ENCODE measurements at places on chromosomes 6 and 20. TPM values are rescaled to one million over a fixed set of nuclear protein-coding genes. Genes with fewer than 3 reads are reported as not detected.

SLC17A3 gene
- not detected for total RNA-seq

HLA-DPA1 gene
- 14.9 TPM for total RNA-seq

SOX12 gene
- 17.6 TPM for total RNA-seq

SYCP2L gene
- 0.11 TPM for total RNA-seq

COL9A1 gene
- total RNA-seq, result not detected

LINC00237 gene
- not detected for total RNA-seq
